ENCODE measurements at places on chromosomes 4 and X. TPM values are rescaled to one million over a fixed set of nuclear protein-coding genes. Genes with fewer than 3 reads are reported as not detected.

DNA sequence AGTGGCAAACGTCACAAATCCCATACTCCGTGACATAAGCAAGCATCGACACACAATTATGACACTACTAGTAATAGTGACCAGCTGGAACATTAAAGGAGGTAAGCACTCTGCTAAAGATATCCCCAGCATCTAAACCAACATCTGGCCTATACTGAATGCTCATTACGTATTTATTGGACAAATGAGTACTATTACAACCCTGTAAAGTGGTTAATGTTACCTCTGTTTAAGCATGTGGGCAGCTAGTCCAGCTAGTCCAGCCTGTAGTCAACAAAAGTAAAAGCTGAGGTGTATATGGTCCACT is 419 bp upstream of the RPGR start:
- no peak for DNase-seq

GRCh38 chr4:13340672-13341071 is 143.5 kb downstream of the RAB28 start:
- DNase-seq: no peak

DNA sequence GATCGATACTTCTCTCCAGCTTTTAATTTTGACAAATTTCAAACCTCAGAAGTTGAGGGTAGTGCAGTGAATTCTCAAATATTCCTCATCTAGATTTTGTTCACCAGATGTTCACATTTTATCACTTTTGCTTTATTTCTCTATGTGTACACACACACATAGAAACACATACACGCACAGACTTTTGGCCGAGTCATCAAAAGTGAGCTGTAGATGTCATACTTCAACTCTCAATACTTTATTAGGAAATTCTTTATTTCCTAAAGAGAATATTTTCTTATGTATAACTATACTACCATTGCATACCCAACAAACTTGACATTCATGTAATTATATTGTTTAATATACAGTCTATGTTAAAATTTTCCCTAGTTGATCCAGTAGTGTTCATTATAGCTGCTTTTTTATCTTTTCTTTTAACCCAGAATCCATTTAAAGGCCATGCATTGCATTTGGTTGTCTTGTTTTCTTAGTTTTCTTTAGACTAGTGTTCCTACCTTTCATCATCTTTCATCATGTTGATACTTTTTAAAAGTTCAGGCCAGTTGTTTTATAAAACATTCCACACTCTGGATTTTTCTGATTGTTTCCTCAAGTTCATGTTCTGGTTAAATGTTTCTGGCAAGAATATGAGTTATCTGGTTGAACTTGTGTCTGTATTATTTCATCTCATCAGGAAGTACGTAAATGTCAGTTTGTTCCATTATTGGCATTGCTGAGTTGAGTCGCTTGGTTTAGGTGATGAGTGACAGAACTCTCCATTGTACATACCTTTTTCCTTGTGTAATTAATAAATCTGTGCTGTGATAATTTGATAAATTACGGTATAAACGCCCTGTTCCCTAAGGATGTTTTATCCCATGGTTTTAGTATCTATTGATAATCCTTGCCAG is 94.1 kb upstream of the TLR2 start:
- no peak for DNase-seq

Gene MED12
- 47.8 TPM for polyA plus RNA-seq
